ENCODE measurements at places on chromosomes 2 and 18. TPM values are rescaled to one million over a fixed set of nuclear protein-coding genes. Genes with fewer than 3 reads are reported as not detected.
A peak's percentile ranks its signal among the peaks of the same experiment; 100 is the strongest.

Gene ATP6V1B1
- total RNA-seq, result not detected

Gene CASP10
- total RNA-seq, result 40.7 TPM

Gene UGT1A5
- total RNA-seq, result not detected

Gene IMPA2
- 14.8 TPM for total RNA-seq

Gene IL36A
- not detected for total RNA-seq

Gene LRRC30
- total RNA-seq, result not detected

Gene COBLL1
- total RNA-seq, result 2.2 TPM

Gene CTDSP1
- 48.9 TPM for total RNA-seq

Gene CCBE1
- total RNA-seq, result under 0.01 TPM

- DNase-seq, result no peak
These were observed 222.4 kb upstream of the RAB12 start for GRCh38 chr18:8386669-8387380.

DNA sequence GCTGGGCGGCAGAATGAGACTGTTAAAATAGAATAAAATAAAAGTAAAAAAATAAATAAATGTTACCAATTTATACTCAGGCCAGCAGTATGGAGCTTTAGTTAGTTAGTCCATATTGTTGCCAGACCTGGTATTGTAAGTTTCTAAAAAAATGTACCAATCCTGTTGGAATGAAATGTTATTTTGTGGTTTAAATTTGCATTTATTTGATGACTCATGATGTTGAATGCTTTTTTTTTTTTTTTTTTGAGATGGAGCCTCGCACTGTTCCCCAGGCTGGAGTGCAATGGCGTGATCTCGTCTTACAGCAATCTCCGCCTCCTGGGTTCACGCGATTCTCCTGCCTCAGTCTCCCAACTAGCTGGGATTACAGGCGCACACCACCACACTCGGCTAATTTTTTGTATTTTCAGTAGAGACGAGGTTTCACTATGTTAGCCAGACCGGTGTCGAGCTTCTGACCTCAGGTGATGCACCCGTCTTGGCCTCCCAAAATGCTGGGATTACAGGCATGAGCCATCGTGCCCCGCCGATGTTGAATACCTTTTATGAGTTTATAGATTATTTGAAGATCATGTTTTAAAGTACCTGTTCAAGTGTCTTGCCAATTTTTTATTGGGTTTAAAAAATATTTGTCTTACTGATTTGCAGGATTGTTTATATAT lies 5.7 kb upstream of the PTPRN start:
- no peak for DNase-seq

- DNase-seq, result no peak
These were observed 122.7 kb upstream of the SMAD7 start for GRCh38 chr18:49073437-49073836.

GRCh38 chr2:217789003-217789735 lies 213.6 kb downstream of the TNS1 start:
- DNase-seq, result peak; percentile 64

DNA sequence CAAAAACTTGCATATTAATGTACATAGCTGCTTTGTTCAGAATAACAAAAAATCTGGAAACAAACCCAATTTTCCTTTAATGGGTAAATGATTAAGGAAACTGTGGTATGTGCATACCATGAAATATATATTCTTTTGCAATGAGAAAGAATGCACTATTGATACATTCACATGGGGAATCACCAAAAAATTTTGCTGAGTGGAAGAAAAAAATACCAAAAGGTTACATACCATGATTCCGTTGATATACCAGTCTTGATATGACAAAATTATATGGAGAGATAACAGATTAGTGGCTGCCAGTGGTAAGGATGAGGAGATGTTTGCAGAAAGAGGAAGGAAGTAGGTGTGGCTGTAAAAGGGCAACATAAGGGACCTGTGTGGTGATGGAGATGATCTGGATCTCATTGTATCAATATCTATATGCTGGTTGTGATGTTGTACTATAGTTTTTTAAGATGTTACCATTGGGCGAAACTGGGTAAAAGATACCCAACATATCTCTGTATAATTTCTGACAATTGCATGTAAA lies 54.6 kb upstream of the BCL2L11 start:
- DNase-seq, result no peak

DNA sequence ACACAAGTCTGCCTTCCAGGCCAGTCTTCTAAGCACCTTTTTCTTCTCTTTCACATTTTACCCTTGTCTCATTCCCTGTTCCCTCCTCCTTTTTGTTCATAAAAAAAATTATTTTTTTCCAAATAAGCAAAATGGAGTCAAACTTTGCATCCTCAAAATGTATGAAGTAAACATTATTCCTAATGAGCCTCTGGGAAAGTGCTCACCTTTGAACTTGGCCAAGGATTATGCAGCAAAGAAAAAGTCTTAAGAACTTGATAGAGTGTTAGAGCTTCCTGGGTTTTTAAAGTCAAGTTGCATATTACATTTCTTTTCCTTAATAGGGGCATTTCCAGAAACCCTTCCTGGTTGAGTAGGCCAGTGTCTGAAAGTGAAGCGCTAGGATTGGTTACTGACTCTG lies 31.6 kb downstream of the EPAS1 start:
- DNase-seq, result no peak

GRCh38 chr2:133346654-133347053 lies 221.6 kb downstream of the NCKAP5 start:
- DNase-seq, result no peak

DNA sequence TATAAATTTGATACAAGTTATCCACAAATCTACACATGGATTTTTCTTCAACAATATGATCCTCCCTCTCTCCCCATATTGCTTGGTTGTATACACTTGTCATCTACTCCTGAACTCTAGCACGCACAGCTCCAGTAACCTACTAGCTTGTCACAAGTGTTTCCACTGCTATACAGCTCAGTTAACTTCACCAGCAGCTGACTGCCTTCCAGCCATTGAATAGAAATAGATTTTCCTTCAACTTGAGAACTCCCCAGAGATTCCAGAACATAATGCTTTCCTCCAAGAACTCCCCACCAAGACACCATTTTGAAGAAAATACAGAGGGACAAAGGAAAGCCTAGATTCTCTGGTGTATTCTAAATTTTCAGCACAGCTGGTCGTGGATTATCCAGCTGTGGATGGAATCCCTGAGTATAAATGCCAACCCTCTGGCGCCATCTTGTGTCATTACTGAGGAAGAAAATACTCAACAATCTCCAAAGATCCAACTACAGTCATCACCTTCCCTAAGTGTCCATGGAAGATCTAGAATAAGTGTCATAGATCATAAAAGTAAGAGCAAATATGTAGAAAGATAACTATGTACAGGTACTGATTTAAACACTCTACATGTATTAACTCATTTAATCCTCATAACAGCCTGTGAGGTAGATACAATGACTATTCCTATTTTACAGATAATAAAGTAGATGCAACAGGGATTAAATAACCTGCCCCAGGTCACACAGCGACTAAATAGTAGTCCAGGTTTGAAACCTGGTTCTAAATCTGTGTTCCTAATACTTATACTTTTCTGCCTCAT lies 156.7 kb downstream of the ARHGAP28 start:
- peak; percentile 39 for DNase-seq

GRCh38 chr2:128280158-128280871 lies 38.4 kb downstream of the HS6ST1 start:
- DNase-seq, result peak; percentile 24

DNA sequence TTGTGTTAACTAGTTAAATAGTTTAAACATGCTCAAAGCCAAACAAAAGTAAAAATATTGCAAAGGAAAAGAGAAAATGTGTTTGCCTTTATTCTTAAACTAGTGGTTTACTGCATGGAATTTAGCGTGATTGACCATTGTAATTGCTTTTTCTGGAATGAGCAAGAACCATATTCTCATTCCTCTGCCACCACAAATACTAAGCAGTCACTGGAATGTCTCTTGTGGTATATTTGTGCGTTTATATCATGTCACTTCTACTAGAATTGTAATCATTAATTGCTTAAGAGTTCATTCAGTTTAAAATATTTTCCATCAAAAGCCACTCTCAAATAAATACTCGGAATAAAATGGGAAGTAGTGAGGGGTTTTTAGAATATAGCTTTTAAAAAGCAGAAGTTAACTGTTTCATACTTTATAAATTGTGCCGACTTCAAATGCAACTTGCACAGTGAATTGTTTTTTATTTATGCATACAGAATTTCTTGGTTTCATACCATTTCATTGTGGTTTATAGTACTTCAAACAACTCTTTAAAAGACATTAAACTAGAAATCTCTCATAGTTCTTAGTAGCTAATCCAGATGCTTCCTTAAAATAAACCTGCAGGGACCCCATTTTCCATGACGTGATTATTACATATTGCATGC lies 288.1 kb downstream of the EPHA4 start:
- DNase-seq, result no peak

GRCh38 chr2:134583997-134584520 lies 134.7 kb downstream of the TMEM163 start:
- no peak for DNase-seq

DNA sequence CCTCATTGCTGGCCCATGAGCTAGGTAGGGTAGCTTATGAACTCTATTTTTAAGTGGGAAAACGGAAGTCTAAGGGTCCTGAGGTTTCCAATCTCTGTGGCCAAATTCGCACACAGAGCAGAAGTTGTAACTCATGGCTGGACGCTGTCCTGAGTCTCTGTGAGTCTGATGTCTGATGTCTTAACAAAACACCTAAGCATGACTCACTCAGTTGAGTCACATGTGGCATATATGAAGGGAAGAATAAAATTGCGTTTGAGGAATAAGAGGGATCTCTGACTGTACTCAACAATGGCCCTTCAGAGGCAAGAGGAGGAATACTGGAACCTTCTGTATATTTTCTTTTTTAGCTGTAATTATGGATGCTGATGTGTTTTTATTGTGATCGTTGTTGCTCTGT lies 569.7 kb downstream of the RIT2 start:
- DNase-seq, result no peak

DNA sequence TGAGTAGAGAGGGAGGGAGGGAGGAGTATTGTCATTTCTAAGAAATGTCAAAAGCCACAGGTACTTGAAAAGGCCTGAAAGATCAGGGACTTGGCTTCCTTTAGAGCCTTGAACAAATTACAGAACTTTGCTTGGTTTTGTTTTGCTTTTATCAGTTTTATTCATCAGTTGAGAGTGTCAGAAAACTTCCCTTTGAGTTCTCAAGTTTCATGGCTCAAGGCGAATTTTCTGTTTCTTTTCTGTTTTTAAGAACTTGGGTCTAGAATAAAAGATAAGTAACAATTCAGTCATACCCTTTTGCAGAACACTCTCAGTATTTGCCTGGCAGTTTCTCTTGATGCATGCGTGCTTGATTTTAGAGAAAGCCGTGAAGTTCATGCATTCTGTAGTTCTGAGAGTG lies 531.9 kb downstream of the PARD3B start:
- DNase-seq, result no peak

DNA sequence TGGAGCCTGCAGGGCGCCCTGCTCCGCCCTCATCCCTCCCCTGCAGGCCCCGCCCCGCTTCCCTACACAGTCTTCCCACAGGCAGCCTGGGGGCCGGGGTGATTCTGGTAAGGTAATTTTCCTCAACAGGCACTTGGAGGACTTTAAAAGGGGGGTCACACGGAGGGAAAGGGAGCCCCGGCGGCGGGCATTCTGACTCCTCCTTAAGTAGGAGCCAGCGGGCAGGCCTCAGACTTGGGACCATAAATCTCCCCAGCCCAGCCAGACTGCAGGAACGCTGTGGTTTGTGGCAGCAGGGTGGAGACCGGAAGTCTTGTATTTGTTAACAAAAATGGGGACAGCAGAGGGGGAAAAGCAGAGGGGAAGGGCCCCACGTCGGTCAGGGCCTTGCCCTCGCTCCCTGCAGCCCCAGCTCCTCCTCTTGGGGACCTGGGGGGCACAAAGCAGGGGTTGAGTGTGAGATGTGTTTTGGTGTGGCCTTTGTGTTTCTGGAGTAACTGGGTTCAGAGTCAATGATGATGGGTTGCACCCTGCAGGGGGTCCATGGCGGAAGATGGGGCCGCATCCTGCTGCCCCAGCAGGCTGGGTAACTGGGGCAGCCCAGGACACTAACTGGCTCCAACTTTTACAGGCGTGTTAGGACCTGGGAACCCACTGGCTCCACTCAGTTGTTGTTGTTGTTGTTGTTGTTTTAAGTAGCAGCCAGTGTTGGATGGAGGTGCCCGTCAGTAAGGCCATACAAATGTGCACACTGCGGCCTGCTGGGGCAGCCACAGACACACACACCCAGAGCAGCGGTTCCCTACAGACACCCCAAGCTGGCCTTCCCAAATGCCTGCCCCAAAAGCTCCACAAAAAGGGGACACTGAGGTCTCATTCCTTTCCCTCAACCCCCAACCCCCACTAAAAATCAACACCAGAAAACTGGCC lies 27.7 kb downstream of the SMAD7 start:
- DNase-seq, result peak; percentile 49

- no peak for DNase-seq
These were observed 10.6 kb downstream of the NCKAP5 start for GRCh38 chr2:133557614-133558013.

- no peak for DNase-seq
These were observed 298.2 kb downstream of the CDCA7 start for GRCh38 chr2:173652767-173653431.

DNA sequence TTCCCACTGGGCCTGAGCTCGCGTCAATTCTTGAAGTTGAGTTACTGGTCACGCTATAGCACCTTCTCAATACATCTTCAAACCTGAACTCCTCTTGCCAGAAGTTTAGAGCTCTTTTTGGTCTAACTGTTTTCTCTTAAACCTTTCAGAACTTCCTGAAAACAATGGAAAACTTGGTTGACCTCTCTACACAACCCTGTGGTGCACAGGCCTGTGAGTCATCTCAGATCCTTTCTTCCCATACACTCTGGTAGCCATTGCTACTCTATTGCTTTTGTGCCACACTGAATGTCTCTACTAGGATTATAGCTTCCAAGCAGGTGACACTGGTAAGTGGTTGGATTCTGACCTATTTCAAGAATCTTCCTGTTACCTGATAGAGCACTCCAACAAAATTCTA lies 321.5 kb upstream of the FSIP2 start:
- DNase-seq, result peak; percentile 12

DNA sequence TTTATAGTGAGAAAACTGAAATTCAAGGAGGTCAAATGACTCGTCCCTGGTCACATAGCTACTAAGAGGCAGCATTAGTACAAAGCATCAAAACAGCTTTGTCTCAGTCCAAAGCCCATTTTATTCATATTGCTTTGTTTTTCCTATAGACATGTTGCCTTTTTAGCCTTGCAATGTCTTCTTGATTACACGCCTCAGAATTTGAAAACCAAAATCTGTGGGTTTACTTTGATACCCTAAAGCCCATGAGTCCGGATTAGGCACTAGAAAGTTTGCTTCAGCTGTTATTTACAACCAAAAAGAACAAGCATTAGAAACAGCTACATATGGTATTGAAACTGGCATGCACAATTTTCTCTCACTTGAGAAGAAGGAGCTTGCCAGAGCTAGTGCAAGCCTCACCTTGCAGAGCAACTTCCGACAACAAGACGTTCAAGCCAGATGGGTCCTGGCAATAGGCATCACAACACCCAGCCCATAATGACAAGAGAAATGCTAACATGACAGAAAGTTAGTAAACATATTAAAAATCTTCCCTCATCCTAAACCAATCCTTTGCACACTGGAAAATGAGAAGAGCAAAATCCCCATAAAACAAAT lies 276.8 kb downstream of the RIT2 start:
- DNase-seq, result no peak

DNA sequence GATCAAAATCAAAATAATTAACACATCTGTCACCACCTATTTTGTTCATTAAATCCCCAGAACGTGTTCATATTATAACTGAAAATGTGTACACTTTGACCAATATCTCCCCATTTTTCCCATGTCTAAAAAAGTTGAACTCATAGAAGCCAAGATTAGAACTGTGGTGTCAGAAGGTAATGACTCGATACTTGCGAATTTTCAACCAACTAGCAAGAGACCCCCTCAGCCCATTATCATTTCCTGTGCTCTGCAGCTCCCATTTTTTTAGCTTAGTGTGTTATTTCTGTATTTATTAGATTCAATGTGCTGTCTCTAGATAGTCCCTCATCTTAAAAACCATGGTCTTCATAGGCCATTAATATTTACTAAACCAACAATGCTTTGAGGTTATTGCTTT lies 248.7 kb upstream of the PIK3C3 start:
- no peak for DNase-seq

All from dermis microvascular lymphatic vessel endothelial cell (primary cell).